Lower lobe of right lung (tissue), 2 donors: ENCODE measurements at places on chromosomes 7 and 10. TPM values are rescaled to one million over a fixed set of nuclear protein-coding genes. Genes with fewer than 3 reads are reported as not detected.

The KIF11 gene
- total RNA-seq = 1.8 TPM

The TRIM56 gene
- 61.9 TPM for total RNA-seq

The SFRP5 gene
- 0.27 TPM for total RNA-seq

The GPR146 gene
- 44.8 TPM for total RNA-seq

The MAPK8 gene
- total RNA-seq = 47.9 TPM

The HHEX gene
- total RNA-seq = 19.5 TPM

- H3K27me3 ChIP-seq = no peaks in the 10 kb centered on the region
- H3K27ac ChIP-seq = no peak overlapping the region
- no peak for DNase-seq
- H3K36me3 ChIP-seq = peaks cover 38% of the 10 kb centered on the region
- H3K4me1 ChIP-seq = no peaks in the 10 kb centered on the region
Measured at GRCh38 chr7:138542183-138542582, 82.1 kb downstream of the TRIM24 start.

GRCh38 chr7:81025360-81025759 is 106.5 kb upstream of the SEMA3C start:
- H3K27ac ChIP-seq = no peak overlapping the region
- H3K4me1 ChIP-seq = no peaks in the 10 kb centered on the region
- DNase-seq = no peak
- no peak overlapping the region for H3K4me3 ChIP-seq

DNA sequence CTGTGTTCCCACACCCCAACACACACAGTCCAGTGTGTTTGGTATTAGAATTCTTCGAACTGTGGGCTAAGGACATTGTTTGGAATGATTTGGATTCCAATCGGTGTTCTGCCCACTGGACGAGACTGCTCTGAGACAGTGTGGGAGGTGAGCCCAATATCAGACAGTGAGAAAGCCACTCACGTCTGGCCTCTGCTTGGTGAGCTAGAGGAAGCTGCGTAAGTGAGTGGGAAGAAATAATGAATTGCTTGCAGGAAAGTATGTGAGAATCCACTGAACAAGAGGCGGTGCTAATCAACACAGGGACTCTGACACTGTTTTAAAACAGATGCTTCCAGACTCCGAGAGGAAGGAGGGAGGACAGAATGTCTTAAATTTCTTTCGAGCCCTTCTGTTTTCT is 675.0 kb upstream of the ANKRD30A start:
- DNase-seq = no peak
- peaks cover 3% of the 10 kb centered on the region for H3K4me1 ChIP-seq
- H3K36me3 ChIP-seq = no peaks in the 10 kb centered on the region
- no peak overlapping the region for H3K27ac ChIP-seq
- no peak overlapping the region for H3K4me3 ChIP-seq

GRCh38 chr10:43692051-43692825 is 43.6 kb upstream of the ZNF32 start:
- H3K4me3 ChIP-seq = no peak overlapping the region
- DNase-seq = no peak
- H3K27me3 ChIP-seq = no peaks in the 10 kb centered on the region
- H3K36me3 ChIP-seq = no peaks in the 10 kb centered on the region
- peaks cover 19% of the 10 kb centered on the region for H3K4me1 ChIP-seq

- no peak for DNase-seq
- H3K4me3 ChIP-seq = no peak overlapping the region
- H3K36me3 ChIP-seq = no peaks in the 10 kb centered on the region
- H3K27ac ChIP-seq = no peak overlapping the region
- H3K4me1 ChIP-seq = no peaks in the 10 kb centered on the region
- H3K27me3 ChIP-seq = no peaks in the 10 kb centered on the region
Measured at GRCh38 chr7:82358923-82359322, 84.7 kb downstream of the CACNA2D1 start.

DNA sequence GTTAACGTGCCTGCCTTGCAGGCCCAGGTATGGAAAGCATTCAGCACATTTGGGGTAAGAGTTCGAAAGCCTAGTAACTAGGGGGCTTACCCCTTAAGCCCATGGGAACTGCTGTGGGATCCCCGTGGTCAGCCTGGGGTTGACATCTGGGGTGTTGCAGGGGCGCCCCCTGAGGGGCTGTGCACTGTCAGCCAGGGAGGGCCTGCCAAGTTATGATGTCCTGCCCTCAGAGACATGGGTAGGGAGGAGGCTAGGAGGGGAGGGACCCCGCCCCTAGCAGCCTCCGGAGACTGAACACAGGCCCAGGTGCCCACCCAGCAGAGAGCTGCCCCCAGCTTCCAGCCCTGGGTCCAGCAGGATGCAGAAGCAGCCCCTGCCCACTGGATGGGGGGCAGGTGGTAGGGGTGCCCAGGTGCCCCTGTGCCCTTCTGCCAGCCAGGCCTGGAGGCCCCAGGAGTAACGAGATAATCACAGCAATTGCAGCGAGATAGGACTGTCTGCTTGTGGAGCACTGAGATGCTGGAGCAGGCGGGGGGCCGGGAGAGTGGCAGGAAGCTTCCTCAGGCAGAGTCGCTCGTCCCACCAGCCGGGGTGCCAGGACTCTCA is 153.3 kb downstream of the UBE2H start:
- H3K27me3 ChIP-seq = no peaks in the 10 kb centered on the region
- H3K27ac ChIP-seq = no peak overlapping the region
- H3K36me3 ChIP-seq = no peaks in the 10 kb centered on the region
- no peak for DNase-seq

GRCh38 chr10:93773120-93773519 is 15.4 kb downstream of the LGI1 start:
- no peaks in the 10 kb centered on the region for H3K36me3 ChIP-seq
- no peak overlapping the region for H3K27ac ChIP-seq
- no peaks in the 10 kb centered on the region for H3K27me3 ChIP-seq
- H3K4me1 ChIP-seq = no peaks in the 10 kb centered on the region

- H3K27me3 ChIP-seq = no peaks in the 10 kb centered on the region
- H3K27ac ChIP-seq = no peak overlapping the region
- no peaks in the 10 kb centered on the region for H3K4me1 ChIP-seq
- no peak overlapping the region for H3K4me3 ChIP-seq
Measured at GRCh38 chr10:82472406-82473335, 597.7 kb downstream of the NRG3 start.

DNA sequence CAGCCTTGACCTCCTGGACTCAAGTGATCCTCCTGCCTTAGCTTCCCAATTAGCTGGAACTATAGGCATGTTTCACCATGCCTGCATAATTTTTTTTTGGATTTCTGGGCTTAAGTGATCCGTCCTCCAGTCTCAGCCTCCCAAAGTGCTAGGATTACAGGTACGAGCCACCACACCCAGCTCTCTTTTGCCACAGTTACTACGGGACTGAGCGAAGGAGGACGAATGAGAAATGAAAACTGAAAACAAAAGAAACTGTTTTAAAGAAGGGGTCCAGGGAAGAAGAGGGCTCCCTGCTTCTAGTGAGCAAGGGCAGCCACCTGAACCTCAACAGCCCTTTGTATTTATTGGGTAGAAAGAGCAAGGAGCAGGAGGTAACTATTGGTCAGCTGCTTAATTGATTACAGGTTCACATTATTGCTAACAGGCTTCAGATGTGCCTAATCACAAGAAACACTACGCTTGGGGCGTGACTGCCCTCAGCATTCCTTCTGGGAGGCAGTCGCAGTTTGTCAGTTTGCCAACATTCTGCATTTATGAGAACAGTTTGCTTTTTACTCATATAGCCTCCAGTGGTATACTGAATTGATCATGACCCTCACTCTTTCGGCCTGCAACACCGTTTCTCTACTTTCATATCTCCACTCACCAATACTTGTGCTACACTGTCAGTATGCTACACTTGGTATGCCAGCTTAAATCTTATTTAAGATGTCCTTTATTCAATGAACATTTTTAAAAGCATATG is 676.8 kb downstream of the DNAJB9 start:
- H3K27me3 ChIP-seq = no peaks in the 10 kb centered on the region
- H3K4me1 ChIP-seq = no peaks in the 10 kb centered on the region
- DNase-seq = no peak

DNA sequence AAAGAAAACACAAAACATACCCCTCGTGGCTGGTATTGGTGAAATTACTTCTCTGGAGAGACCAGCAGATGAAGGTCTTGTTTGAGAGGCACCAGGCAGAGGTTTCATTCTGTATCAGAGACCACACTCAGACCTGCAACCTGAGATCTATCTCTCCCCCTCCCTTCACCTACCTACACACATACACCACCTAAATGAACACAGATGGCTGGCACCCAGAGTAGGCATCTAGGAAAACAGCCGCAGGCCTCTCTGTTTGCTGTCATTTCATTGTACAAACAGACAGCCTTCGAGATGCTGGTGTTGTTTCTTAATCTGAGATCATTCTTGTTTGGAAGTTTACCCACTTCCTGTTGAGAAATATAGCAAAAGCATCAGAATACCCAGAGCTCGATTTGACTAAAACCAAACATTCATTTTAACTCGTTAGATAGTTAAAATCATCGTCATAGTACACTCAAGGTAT is 173.9 kb upstream of the SLC25A13 start:
- H3K36me3 ChIP-seq = no peaks in the 10 kb centered on the region
- no peak overlapping the region for H3K27ac ChIP-seq
- no peak for DNase-seq
- no peak overlapping the region for H3K4me3 ChIP-seq
- H3K4me1 ChIP-seq = no peaks in the 10 kb centered on the region

- H3K4me3 ChIP-seq = no peak overlapping the region
- H3K27ac ChIP-seq = no peak overlapping the region
- no peaks in the 10 kb centered on the region for H3K27me3 ChIP-seq
- no peaks in the 10 kb centered on the region for H3K4me1 ChIP-seq
Measured at GRCh38 chr10:107546986-107547385, 382.5 kb upstream of the SORCS1 start.

- H3K4me1 ChIP-seq = no peaks in the 10 kb centered on the region
- no peak overlapping the region for H3K27ac ChIP-seq
- H3K4me3 ChIP-seq = no peak overlapping the region
- DNase-seq = no peak
- no peaks in the 10 kb centered on the region for H3K27me3 ChIP-seq
Measured at GRCh38 chr10:128657548-128657947, 531.3 kb upstream of the MKI67 start.

DNA sequence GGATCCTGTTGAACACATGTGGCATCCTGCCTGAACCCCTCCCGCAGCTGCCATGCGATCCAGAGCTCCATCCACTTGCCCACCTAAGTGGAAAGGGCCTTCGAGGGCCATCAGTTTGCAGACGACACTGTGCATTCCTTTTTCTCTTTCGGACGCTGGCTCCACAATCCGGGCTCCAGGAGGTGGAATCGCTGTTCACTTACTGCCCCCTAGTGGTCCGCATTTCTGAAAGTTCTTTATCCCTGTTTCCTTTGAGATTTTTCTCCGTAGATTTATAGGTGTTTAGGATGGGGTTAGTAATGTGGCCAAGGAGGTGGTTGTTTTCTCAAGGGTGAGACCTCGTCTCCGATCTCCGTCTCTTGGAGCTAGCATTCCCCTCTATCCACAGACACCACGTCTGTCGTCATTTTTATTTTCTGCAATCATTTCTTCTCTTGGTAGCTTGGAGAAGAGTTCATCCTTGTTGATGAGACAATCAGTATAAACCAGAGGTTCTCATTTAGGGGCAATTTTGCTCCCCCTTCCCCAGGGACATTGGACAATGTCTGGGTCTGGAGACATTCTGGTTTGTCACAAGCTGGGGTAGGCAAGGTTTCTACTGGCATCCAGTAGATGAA is 204.6 kb downstream of the ARHGAP21 start:
- peaks cover 5% of the 10 kb centered on the region for H3K4me1 ChIP-seq
- H3K4me3 ChIP-seq = no peak overlapping the region
- H3K27ac ChIP-seq = no peak overlapping the region
- no peaks in the 10 kb centered on the region for H3K27me3 ChIP-seq
- H3K36me3 ChIP-seq = peaks cover 34% of the 10 kb centered on the region

- H3K27ac ChIP-seq = no peak overlapping the region
- H3K36me3 ChIP-seq = no peaks in the 10 kb centered on the region
- H3K4me3 ChIP-seq = no peak overlapping the region
- peaks cover 21% of the 10 kb centered on the region for H3K27me3 ChIP-seq
Measured at GRCh38 chr7:155145477-155146255, 75.5 kb downstream of the HTR5A start.

- DNase-seq = no peak
- H3K27me3 ChIP-seq = no peaks in the 10 kb centered on the region
- no peak overlapping the region for H3K4me3 ChIP-seq
- peaks cover 17% of the 10 kb centered on the region for H3K4me1 ChIP-seq
Measured at GRCh38 chr7:106731646-106732444, 70.9 kb upstream of the CCDC71L start.

GRCh38 chr7:142669074-142669654 is 80.1 kb upstream of the PRSS1 start:
- no peak overlapping the region for H3K4me3 ChIP-seq
- H3K27me3 ChIP-seq = no peaks in the 10 kb centered on the region
- no peak overlapping the region for H3K27ac ChIP-seq
- no peaks in the 10 kb centered on the region for H3K36me3 ChIP-seq
- no peaks in the 10 kb centered on the region for H3K4me1 ChIP-seq

DNA sequence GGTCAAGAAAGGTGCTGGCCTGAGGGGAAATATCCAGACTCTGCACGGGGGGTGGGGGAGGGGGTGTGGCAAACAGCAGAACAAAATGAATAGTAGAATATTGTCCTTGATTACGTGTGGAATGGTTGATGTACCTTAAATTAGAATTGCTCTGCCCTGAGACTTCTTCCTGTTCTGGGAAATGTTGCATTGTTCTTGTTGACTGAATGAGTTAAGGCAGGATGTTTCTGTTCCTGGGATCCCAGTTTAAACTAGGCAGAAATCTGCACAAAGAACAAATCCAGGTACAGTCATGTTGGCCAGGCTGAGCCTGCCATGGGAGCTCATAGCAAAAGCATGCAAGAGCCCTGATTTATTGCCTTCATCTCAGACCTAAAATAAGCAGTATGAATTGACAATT is 558.7 kb upstream of the VSTM2A start:
- no peaks in the 10 kb centered on the region for H3K4me1 ChIP-seq
- H3K27ac ChIP-seq = no peak overlapping the region
- no peak overlapping the region for H3K4me3 ChIP-seq
- no peaks in the 10 kb centered on the region for H3K36me3 ChIP-seq

GRCh38 chr7:85828614-85829013 is 641.8 kb upstream of the SEMA3D start:
- no peak for DNase-seq
- no peaks in the 10 kb centered on the region for H3K27me3 ChIP-seq
- no peak overlapping the region for H3K27ac ChIP-seq

GRCh38 chr7:115603416-115603815 is 427.1 kb downstream of the TFEC start:
- no peaks in the 10 kb centered on the region for H3K4me1 ChIP-seq
- DNase-seq = no peak
- no peaks in the 10 kb centered on the region for H3K27me3 ChIP-seq
- no peak overlapping the region for H3K27ac ChIP-seq
- no peak overlapping the region for H3K4me3 ChIP-seq
- H3K36me3 ChIP-seq = no peaks in the 10 kb centered on the region
